EL (cell line): ENCODE measurements at places on chromosomes 6 and 20.

DNA sequence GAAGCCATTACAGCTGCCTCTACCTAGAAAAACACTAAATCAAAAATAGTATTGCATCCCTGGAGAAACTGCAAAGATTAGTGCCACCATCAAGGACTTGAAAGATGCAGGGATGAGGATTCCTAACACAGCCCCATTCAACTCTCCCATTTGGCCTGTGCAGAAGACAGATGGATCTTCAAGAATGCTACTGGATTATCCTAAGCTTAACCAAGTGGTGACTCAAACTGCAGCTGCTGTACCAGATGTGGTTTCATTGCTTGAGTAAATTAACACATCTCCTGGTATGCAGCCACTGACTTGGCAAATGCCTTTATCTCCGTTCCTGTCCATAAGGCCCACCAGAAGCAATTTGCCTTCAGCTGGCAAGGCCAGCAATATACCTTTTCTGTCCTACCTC is 117.4 kb downstream of the TBC1D32 start:
- DNase-seq, result peak; percentile 7

- no peak for DNase-seq
These were observed 28.8 kb upstream of the TSHZ2 start for GRCh38 chr20:52943185-52943841.

DNA sequence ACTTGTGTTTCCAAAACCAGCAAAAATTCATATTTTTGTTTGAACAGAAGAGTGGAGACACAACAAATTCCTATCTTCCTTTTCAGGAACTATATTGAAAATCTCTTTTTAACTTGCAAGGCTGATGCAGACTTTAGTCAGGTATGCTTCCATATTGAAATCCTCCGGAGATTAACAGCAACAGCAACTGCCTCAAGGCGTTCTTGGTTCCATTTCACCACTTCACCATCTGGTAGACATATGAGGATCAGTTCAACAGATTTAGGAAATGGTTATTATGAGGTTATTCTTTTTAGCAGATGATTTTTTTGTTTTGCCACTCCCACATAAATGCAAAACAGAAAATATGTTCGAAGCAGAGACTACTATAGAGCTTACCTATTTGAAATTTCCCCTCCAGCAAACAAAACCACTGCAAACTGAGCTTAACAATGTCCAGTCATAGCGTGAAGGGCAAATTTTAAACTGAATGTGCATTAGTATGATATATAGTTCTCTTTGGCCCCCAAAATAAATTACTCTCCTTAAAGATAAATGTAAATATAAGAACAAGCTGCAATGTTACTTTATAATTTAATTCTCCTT is 520.5 kb upstream of the ADGRB3 start:
- DNase-seq, result no peak

GRCh38 chr6:37491830-37492208 is 7.9 kb downstream of the CCDC167 start:
- no peak for DNase-seq

- no peak for DNase-seq
These were observed 89.6 kb downstream of the HDGFL1 start for GRCh38 chr6:22658934-22659333.

DNA sequence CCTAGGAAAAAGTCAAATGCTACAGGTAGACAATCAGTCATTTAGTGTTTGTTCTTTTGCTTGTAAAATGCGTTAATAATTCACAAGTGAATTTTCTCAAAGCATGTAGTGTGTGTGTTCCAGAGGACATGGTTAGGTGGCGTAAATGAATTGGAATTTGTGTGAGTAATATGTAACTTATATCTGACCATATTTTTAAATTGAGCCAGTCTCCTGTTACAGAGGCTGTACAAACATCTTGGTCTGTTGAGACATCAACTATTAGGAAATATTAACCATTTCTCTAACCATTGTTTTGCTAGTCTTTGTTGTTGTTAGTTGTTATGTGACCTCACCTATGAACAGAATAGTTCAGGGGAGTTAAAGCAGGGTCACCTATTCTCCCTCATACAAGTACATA is 22.7 kb downstream of the MCM8 start:
- peak; percentile 67 for DNase-seq

DNA sequence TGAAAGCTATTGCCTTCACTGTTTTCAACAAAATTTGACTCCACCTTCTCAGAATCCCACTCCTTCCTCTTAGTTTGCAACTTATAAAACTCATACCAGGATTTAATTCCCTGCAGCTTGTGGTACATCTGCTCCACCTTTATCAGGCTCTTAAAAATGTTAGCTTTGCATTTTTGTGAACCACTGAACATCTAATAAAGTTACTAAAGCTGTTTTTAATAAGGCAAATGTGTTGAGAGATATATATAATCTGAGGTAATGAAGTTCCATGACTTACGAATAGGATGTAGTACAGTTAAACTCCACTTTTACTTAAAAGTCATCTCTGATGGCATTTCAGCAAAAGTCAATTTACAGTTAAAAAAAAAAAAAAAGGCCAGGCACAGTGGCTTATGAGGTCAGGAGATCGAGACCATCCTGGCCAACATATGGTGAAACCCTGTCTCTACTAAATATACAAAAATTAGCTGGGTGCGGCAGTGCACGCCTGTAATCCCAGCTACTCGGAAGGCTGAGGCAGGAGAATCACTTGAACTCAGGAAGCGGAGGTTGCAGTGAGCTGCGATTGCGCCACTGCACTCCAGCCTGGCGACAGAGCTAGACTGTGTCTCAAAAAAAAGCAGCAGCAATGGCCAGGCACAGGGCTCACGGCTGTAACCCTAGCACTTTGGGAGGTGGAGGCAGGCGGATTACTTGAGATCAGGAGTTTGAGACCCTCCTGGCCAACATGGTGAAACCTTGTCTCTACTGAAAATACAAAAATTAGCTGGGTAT is 106.2 kb downstream of the KIF13A start:
- DNase-seq, result no peak

DNA sequence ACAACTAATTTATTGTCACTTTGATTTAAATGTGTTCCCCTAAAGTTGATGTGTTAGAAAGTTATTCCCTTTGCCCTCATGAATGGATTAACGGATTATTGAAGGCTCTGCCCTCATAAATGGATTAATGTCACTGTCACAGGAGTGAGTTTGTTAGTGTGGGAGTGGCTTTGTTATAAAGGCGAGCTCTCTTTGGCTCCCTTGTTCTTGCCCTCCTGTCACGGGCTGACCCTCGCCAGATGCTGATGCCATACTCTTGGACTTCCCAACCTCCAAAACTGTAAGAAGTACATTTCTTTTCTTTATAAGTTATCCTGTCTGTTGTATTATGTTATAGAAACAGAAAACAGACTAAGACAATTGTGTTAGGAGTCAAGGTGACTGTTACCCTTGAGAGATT is 22.7 kb upstream of the POPDC3 start:
- DNase-seq, result no peak

DNA sequence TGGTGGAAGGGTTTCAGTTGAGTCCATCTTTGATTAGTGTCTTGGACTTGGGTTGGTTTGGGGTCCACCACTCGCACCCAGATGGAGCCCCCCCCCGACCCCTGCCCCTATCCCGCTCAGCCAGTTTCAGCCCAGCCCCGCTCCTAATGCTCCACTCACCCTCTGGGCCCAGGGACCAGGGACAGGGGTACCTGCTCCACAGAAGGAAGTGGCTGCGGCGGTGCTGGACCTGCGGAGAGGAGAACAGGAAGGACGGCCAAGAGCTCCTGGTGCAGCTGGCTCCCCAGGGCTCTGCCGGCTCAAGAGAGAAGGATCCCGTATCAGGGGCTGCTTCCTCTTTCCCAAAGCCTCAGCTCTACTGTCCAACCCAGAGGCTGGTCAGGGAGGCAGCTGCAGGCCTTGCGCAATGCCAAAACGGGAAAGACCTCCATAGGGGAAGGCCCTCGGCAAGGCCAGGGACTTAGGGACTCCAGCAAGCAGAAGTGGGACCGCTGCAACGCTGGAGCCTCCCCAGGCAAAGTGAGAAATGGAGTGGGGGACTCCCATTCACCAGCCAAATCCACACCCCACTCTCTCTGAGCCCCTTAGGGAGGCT is at the start of gene SIGLEC1:
Gene SIGLEC1, minus strand, starts transcription at position 322 of the 595 bp plus-strand sequence. CDS start 5,472 bp downstream, outside the sequence.
- no peak for DNase-seq

DNA sequence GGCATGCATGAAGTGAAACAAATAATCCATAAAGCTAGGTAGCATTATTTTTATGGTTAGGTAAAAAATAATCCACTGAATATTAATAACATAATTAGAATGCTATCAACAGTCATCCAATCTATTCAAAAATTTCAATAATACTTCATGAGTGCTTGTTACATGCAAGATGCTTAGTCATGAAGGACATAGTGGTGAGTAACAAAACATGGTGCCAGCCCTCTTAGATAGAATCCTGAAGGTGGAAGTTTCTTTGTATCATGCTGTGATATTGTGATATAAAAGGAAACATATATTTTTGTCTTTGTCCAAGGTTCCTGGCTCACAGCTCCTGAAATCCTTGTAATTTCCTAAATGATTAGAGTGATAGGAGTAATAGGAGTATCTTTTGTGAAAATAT is 14.9 kb downstream of the RCAN2 start:
- no peak for DNase-seq

DNA sequence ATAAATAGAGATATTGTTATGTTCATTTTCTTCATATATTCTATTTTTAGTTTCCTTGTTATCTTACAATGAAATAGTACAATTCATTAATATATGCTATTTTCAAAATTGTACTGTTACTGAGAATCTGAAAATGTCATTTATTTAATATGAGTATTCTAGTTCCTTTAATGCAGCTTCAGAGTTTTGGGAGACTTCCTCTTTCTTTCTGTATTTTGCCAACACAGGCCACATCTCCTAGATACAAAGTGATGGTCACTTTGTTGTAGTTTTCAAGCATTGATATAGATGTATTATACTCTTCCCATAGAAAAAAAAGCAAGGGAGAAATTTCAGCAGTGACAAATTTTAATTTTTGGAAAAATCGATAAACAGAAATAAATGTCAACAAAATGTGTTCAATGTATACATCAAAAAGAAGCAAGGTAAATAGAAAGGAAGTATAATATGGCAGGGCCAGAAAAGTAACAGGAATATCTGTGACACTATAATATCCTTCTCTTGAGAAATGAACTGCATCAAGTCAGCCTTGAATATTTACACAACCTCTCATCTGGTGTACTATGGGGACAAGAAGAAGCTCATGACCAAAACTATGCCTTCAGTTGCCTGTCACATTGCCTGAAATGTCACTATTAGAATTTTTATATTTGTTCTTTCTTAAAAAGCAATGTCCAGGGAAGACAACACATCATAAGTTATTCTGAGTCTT is 396.0 kb downstream of the TBC1D32 start:
- DNase-seq, result no peak

DNA sequence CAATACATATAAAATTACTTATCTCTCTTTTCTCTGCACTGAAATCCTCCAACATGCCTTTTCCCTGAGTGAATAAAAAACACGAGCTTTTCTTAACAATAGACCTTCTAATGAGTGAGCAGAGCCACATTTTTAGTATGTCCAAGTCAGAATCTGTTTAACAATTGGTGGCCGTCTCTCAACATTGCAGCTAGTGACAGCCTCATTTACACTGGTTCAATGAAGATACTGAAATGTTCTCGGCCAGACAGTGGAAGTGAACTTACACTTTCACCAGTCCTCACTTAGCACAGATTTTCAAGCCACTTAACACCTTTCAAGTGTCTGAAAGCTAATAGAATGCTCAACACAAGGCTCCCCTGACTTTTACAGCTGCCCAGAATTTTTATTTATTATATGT is 767.1 kb downstream of the KIF16B start:
- no peak for DNase-seq

- DNase-seq, result no peak
These were observed 28.1 kb upstream of the MRGBP start for GRCh38 chr20:62768234-62768546.

GRCh38 chr6:134676307-134677281 is 273.3 kb downstream of the ALDH8A1 start:
- no peak for DNase-seq

- peak; percentile 24 for DNase-seq
These were observed 8.5 kb upstream of the CST3 start for GRCh38 chr20:23646106-23646873.

DNA sequence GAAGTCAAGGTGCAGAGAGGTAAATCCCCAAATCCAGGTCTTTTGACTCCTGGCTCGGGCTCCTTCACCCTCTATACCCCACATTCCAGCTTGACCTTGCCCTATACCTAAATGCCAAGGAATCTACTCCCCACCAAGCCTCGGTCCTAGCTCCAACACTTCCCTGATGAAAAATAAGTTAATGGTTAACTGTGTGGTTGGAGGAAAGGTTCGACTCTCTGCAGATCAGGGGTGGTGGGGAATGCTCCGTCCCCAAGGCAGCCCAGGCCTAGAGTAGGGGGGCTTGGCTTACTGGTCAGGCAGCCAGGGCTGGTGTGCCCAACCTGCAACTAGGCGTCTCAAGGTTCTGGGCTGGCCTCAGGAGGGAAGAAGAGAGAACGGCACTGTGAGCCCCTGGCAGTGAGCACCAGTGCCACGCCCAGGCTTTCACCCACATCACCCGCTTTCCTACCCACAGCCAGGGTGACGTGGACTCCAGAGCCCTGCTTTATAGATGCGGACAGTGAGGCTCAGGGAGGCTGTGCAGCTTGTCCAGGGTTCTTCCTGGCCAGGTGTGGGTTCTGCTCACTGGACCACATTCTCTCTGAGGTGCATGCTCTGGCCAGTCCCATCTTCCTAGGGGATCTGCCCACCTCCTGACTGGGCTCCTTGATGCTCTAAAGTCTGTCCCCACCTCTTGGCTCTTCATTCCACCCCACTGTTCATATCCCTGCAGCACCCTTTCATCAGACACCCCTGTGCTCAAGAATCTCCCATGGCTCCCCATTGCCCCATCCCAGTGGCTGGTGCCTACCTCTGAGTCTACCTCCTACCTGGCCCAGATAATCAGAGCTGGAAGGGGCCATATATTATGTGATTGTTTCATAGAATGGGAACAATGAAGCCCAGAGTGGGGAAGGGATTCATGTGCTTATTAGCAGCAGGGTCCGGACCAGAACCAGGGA is 8.2 kb downstream of the SPDEF start:
- no peak for DNase-seq

DNA sequence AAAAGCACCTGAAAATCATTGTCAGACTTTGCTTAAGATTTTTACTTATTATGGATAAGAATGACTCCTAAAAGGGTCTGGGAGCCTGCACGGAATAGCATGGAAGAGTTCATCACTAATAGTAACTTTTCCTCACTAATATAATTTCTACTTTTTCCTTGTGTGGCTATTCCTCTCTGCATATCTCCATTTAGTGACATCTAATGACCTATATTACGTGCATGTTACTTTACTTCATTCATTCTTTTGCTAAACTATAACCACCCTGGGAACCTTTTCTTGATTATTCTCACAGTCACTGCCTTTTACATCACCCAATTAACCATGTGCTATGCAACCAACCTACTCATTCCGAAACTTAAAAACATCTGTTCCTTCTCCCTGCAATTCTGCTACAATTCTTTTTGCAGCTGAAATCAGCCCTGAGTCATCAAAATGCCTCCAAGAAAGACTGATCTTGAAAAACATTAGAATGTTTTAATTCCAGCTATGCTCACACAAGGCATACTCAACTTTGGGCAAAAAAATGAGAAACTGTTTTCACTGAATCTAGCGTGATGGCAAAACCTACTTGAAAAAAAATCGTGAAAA is 313.3 kb downstream of the RNGTT start:
- DNase-seq, result peak; percentile 75
